ENCODE measurements at places on chromosomes 6 and 20. TPM values are rescaled to one million over a fixed set of nuclear protein-coding genes. Genes with fewer than 3 reads are reported as not detected.
A peak's percentile ranks its signal among the peaks of the same experiment; 100 is the strongest.

UNC93A gene
- total RNA-seq: not detected

HMGCLL1 gene
- total RNA-seq: not detected

NT5E gene
- total RNA-seq: 3.4 TPM

DNA sequence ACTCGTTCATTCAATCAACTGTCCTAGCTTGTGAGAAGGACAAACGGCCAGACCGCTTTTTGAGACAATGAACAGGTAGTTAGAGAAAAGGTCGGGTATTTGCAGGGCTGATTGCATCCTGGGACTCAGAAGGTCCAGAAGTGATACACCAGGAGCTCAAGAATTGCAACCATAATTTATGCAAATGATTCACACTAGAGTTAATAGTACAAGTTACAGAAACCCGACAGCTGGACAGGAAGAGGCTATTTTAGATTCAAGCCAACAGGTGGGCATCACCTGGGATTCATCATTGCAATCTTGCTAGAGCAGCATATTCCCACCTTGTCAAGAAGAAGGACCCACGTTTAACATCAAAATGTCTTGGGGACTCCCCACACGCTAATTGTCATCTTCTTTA, 83.5 kb downstream of the TNFAIP3 start:
- peaks cover 3% of the 10 kb centered on the region for H3K27me3 ChIP-seq
- DNase-seq: no peak
- H3K4me1 ChIP-seq: peaks cover 18% of the 10 kb centered on the region
- no peak overlapping the region for H3K4me3 ChIP-seq
- H3K36me3 ChIP-seq: no peaks in the 10 kb centered on the region

- H3K36me3 ChIP-seq: peaks cover 26% of the 10 kb centered on the region
- H3K27ac ChIP-seq: peak overlapping the region; percentile 95
- peak; percentile 86 for DNase-seq
- H3K27me3 ChIP-seq: no peaks in the 10 kb centered on the region
These were observed 40.9 kb downstream of the DSTN start for GRCh38 chr20:17610566-17611289.

- DNase-seq: no peak
- no peak overlapping the region for H3K27ac ChIP-seq
- H3K4me3 ChIP-seq: no peak overlapping the region
- H3K27me3 ChIP-seq: peaks cover 5% of the 10 kb centered on the region
These were observed 45.3 kb upstream of the HDDC2 start for GRCh38 chr6:125346926-125347563.

DNA sequence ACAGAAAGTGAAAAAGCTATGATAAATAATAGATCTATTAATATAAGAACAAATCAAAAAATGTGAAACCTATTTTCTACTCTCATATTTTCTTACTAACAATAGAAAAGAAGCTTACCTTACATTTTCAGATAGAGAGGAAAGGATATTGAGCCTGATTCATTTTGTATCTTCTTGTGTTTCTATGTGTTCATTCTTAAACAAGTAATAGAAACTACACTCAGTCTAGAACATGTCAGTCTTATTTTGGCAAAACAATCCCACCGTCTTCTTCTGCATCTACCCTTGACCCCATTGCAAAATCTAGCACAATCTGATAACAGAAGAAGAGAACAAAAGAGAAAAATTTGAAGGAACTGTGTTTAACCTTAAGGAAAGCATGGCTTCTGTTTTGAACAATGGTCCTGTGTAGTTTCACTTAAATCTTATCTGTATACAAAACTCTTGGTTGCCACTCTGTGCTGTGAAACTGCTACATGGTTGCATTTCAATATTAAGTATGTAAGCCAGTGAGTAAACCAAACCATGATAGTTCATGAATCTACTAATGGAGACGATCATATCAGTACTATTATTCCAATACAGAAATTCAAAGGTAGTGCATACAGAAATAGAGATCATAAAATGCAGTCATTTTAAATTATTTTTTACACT, 69.5 kb upstream of the LGSN start:
- no peak overlapping the region for H3K4me3 ChIP-seq
- no peaks in the 10 kb centered on the region for H3K27me3 ChIP-seq
- DNase-seq: no peak
- no peaks in the 10 kb centered on the region for H3K4me1 ChIP-seq

- H3K4me1 ChIP-seq: no peaks in the 10 kb centered on the region
- DNase-seq: no peak
- no peaks in the 10 kb centered on the region for H3K36me3 ChIP-seq
- H3K27me3 ChIP-seq: no peaks in the 10 kb centered on the region
These were observed 219.6 kb downstream of the TAF4 start for GRCh38 chr20:61846074-61846473.

DNA sequence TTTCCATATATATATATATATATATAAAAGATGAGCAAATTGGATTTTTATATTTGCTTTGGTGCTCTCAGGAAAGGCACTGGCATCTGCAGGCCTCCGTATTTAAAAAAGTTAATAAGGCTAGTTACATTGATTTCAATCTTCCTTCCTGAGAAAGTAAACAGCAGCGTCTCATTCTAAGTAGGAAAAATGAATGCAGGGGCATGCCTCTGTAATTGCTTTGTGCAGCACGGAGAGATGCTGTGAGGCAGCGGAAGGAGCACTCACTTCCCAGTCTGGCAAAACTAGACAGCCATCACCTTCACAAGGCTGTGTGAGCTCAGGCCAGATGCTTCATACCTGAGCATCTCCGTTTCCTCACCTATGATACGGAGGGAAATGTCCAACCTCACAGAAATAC, 303.7 kb downstream of the PTPRT start:
- H3K36me3 ChIP-seq: no peaks in the 10 kb centered on the region
- no peaks in the 10 kb centered on the region for H3K4me1 ChIP-seq
- no peak for DNase-seq
- no peaks in the 10 kb centered on the region for H3K27me3 ChIP-seq
- H3K27ac ChIP-seq: no peak overlapping the region
- H3K4me3 ChIP-seq: no peak overlapping the region

DNA sequence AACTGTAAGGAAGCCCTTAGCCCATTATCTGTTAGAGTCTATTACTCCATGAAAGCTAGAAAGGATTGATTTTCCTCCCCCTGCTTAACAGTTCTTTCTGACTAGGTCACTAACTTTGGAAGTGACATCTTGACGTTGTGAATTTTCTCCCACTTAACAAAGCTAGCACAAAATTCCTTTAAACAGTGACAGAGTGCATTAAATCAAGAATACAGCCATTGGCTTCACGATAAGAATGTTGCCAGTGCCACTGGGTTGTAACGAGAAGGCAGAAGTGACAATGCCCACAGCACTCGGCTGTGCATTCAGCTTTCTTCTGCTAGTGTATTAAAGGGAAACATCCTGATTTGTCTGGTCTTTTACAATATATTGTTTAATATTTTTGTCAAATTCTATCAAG, 182.7 kb upstream of the DTNBP1 start:
- H3K27ac ChIP-seq: no peak overlapping the region
- H3K4me1 ChIP-seq: no peaks in the 10 kb centered on the region
- DNase-seq: no peak

Measured in activated CD4-positive, alpha-beta memory T cell treated with anti-CD3 and anti-CD28 coated beads, Interleukin-2, amount 10 ng/mL, durations not matched to agents 7 days and 5 days (primary cell).